ENCODE measurements at places on chromosomes 5 and 9.

DNA sequence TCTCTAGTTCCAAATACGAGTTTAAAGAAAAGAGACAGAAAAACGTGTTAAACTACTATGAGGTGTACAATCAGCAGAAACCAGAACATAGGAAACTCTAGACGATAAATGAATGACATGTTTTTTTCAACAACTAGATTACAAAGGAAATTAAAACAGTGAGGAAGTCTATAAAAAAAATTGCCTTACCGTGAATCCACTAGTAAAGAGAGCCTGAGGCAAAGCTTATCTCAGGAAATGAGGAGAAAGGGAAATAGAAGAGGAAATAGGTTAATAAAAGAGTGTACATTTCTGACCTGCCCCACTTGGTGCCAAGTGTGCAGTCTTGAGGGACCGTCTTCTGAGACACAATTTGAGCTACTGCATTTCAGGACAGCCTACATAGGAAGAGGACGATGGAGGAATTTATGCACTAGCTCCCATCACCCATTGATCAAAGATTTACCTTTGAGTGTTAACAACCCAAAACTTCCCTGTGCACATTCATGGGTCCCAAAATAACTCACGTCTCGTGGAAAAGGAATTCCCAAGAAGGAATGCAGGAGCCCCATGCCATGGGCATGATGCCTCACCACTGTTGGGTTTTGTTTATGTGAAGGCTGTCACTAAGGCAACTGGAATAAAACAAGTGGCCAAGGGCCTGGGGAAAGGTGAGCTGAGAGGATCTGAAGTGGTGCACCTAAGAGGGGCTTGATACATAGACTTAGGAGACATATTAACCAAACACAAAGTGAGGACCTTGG lies 53.6 kb upstream of the SLC1A3 start:
- DNase-seq = no peak

DNA sequence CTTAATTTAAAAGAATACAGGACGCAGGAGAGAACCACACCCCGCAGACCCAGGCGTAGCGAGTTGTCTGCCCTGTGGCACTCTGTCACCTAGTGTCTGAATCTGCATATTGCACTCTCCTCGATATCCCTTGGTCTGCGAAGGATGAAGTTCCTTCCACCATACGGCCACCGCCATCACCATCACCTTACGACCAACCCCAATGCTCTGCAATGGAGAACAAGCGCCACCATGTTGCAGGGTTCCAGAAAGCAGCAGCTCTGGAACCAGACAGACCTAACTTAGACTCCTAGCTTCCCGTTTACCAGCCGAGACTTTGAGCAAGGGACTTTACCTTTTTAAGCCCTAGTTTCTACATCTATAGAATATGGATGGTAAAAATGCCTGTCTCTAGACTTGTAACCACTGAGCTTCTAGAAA lies 77.4 kb upstream of the DMRT1 start:
- no peak for DNase-seq

GRCh38 chr5:161421067-161421466 lies 125.5 kb downstream of the GABRB2 start:
- no peak for DNase-seq

DNA sequence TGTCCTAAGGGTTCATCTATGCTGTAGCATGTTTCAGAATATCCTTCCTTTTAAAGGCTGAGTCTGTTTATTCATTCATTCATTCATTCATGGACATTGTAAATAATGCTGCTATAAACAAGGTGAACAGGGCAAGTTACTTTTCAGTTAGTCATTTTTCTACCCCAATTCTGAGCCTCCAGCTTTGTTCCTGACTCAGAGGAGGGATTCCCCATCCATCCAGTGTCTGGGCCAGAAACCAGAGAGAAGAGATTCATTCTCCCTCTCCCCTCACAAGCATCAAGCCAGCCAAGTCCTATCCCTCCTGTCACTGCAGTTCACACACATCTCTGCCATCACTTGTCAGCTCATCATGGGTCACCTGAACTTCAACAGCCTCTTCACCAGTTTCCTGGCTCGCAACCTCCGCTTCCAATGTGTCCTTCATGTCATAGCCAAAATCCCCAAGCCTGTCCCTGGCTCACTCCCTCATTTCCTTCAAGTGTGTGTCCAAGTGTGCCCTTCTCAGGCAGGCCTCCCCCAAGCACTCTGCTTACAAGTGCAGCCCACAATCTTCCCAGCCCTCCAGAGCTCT lies 203.0 kb downstream of the TTLL11 start:
- no peak for DNase-seq

DNA sequence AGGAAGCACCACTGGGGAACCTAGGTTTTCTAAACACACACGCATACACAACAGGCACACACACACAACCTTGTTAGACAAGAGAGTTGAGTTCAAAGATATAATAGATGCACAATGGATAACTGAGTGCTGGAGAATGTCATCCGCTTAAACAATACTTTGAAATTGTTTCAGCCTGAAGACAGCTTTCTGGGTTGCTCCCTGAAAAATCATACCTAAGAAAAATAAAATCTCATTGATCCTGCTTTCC lies 126.1 kb downstream of the TMEM161B start:
- no peak for DNase-seq

GRCh38 chr9:134286471-134287245 lies 39.6 kb upstream of the RXRA start:
- no peak for DNase-seq

DNA sequence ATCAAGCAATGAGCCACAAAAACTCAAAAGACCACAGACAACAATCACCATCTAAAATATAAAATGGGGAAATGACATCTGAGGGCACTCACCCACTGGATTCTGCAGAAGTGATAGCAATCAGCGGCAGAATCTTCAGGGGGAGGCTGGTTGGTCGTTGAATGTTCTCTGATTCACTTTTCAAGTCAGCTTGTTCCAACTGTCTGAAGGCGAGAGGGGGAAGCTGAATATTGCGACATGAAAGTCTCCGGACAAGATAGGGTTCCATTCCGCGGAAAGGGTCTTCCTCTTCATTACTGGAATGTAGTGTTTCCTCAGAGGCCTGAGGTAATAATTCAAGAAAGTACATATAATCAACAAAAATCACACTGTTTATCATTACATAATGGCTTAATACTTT lies 94.9 kb upstream of the PDE4D start:
- no peak for DNase-seq

GRCh38 chr5:159071382-159071781 lies 28.3 kb downstream of the EBF1 start:
- DNase-seq = no peak

GRCh38 chr5:123795688-123796087 lies 283.7 kb downstream of the CSNK1G3 start:
- no peak for DNase-seq

GRCh38 chr5:170200876-170201275 lies 31.9 kb upstream of the C5orf58 start:
- DNase-seq = no peak

- no peak for DNase-seq
Measured at GRCh38 chr5:41145306-41145705, 68.0 kb downstream of the C6 start.

- DNase-seq = no peak
Measured at GRCh38 chr5:168153263-168153875, 138.1 kb upstream of the WWC1 start.

DNA sequence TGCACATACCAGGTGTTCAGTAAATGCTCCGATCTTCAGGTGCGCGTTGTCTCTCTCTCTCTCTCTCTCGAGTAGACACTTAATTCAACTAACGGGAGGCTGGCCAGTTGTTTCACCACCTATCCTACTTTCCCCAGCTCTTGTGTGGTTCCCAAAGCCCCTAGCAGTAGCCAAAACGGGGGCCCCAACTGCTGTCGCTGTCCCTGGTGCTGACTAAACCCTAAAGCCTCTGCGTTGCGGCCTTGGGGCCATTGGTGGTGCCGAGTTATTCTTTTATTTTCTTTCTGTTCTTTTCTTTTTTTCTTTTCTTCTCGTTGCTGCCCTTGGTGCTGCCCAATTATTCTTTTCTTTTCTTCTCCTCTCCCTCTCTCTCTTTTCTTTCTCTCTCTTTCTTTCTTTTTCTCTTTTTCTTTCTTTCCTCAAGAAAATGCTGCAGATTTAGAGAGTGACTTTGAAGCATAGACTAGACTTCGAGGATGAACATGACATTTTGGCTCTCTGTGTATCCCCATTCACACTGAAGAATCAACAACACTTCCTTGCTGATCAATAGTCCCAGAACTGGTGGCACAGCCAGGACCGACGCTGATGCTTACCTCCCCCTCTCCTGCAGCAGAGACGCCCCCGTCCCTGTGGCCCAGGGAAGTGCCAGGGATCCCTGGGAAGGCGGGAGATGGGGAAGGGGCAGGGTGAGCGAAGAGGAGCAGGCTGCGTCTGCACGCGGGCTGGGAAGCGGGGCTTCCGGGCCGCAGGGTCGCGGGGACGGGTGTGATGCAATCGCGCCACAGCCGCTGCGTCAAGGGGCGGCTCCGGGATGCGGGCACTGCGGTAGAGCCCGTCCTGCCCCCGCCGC lies at the start of gene FBLL1:
TSS of gene FBLL1 (plus strand) at position 785 of the 853 bp plus-strand sequence. CDS start 200 bp downstream, outside the sequence.
- peak; percentile 11 for DNase-seq

- DNase-seq = no peak
Measured at GRCh38 chr5:155903791-155904190, 423.2 kb upstream of the SGCD start.

GRCh38 chr9:84374516-84374915 lies 34.0 kb upstream of the SLC28A3 start:
- DNase-seq = no peak

DNA sequence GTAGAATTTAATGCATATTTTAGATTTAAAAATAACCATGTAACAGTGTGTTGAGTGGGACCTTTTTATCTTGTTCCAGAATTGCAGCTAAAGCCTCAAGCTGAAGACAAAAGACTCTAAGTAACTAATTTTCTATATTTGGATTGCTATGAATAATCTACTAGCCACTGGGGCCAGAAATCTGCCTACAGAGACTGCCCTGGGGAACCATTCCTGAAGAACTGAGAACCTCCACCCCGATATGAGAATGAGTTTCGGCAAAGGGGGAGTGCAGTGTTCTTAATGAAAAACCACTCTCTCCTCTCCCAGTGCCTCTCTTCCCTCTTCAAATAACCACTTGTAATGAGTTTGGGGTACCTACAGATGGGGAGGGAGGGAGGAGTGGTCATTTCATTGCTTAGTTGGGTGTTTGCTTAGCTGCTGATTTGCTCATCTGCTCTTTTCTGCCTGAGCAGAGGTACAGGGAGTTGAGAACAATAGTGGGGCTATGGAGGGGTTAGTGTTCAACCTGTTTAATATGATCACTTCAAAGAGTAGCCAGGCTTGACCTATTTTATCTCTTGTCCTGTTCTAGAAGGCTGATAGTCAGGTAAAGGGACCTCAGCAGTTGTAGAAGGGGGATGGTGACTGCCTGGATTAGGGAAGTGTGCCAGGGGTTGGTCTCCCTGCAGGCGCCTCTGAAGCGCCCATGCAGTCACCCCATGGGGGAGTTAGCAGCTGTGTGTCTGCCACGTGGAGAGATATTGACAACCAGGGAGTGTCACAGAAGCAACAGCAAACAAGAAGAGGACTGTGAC lies 47.7 kb downstream of the ATG10 start:
- DNase-seq = no peak

GRCh38 chr5:128349044-128349858 lies 188.8 kb downstream of the FBN2 start:
- DNase-seq = no peak

- no peak for DNase-seq
Measured at GRCh38 chr5:1111727-1112289, at the start of gene SLC12A7. Gene SLC12A7 (minus strand): TSS chr5:1112063. CDS start chr5:1111991, 72 bp downstream.

DNA sequence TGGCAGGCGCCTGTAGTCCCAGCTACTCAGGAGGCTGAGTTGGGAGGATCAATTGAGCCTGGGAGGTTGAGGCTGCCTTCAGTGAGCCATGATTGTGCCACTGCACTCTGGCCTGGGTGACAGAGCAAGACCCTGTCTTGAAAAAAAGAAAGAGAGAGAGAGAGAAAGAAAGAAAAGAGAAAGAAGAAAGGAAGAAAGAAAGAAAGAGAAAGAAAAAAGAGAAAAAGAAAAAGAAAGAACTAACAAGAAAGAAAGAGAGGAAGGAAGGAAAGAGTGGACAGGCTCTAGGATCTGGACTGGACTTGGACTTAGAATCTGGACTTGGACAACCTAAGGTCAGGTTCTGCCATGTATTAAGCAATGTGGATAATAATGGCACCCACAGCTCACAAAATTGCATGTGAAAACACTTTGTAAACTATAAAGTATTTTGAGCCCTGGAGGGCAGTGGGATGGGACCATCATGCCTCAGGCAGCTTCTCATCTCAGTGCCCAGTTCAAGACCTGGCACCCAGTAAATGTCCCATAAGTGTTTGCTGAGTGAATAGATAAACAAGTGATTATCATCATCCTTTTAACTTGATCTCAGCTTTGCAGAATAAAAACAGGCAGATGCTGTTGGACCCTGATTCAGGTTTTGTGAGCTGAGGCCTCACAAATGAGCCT lies 12.8 kb upstream of the PHF19 start:
- no peak for DNase-seq

- no peak for DNase-seq
Measured at GRCh38 chr9:91591627-91592026, 168.0 kb upstream of the NFIL3 start.

DNA sequence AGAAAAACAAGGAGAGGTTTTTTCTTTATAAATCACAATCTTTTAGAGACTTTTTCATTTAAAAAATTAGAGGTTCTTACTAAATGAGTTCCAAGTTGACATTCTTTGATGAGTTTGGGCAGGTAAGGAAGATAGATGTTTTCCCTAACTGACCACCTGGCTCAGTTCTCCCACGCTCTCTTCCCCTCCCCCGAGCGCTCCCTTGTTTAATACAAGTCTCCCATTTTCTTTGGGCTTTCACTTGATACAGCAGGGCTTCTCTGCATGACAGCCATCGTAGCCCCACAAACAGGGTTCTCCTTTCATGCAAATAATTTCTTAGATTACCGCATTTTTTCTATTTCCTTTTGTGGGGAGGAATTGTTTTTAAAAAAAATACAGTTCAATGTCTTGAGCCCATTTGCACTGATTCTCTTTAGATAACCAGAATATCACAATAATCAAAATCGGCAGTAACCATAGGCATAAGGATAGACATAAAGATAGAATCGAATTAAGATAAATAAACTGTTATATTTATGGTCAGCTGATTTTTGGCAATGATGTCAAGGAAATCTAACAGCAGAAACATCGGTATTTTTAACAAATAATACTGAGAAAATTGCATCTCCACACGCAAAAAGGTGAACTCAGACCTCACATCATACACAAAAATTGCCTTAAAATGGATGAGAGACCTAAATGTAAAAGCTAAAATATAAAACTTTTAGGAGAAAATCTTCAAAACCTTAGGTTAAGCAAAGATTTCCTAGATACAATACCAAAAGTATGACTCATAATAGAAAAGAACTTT lies 325.4 kb downstream of the PIK3R1 start:
- DNase-seq = no peak

DNA sequence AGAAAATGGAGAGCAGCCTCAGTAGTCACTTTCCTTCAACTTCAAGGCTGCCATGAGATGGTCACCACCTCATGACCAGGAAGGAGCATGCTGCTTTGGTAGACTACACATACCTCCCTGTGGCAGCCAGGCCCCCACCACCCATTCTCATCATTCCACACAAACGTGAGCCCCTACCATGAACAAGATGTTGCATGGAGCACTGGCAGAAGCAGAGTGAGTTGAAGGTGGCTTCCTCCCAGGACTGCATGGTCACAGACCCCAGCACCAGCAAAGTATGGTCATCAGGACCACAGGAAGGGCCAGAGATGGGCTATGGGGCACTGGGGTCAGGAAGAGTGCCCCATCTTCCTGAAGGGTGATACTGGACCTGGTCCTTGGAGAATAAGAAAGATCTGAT lies 65.5 kb upstream of the FOXE1 start:
- no peak for DNase-seq

- no peak for DNase-seq
Measured at GRCh38 chr5:78537821-78538220, 110.8 kb downstream of the LHFPL2 start.

Data from activated CD8-positive, alpha-beta memory T cell treated with anti-CD3 and anti-CD28 coated beads for 1 hour (primary cell).